ENCODE measurements at places on chromosomes 2 and 18. TPM values are rescaled to one million over a fixed set of nuclear protein-coding genes. Genes with fewer than 3 reads are reported as not detected.

Gene HOXD13
- total RNA-seq = not detected

Gene CGREF1
- total RNA-seq = 4.9 TPM

Gene MDH1B
- 0.55 TPM for total RNA-seq

Gene GALNT3
- total RNA-seq = 17.2 TPM

Gene NAT8
- not detected for total RNA-seq

GRCh38 chr2:146665800-146666199 is 1179.0 kb upstream of the ACVR2A start:
- no peak for DNase-seq

- peak; percentile 68 for DNase-seq
These were observed 43.2 kb upstream of the UBE2F start for GRCh38 chr2:237923481-237924163.

DNA sequence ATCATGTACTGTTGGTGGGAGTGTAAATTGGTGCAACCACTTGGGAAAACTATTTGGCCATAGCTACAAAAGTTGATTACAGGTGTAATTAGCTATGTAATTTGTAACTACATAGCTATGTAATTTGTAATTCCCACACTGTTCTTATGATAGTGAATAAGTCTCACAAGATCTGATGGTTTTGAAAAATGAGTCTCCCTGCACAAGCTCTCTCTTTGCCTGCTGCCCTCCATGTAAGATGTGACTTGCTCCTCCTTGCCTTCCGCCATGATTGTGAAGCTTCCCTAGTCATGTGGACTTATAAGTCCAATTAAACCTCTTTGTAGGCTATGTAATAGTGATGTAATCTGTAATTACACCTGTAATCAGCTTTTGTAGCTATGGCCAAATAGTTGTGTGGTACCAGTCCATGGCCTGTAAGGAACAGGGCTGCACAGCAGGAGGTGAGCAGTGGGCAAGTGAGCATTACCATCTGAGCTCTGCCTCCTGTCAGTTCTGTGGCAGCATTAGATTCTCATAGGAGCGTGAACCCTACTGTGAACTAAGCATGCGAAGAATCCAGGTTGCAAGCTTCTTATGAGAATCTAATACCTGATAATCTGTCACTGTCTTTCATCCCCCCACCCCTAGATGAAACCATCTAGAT is 133.7 kb upstream of the COPS8 start:
- DNase-seq = no peak

GRCh38 chr2:199716807-199717586 is 134.0 kb downstream of the FTCDNL1 start:
- no peak for DNase-seq

DNA sequence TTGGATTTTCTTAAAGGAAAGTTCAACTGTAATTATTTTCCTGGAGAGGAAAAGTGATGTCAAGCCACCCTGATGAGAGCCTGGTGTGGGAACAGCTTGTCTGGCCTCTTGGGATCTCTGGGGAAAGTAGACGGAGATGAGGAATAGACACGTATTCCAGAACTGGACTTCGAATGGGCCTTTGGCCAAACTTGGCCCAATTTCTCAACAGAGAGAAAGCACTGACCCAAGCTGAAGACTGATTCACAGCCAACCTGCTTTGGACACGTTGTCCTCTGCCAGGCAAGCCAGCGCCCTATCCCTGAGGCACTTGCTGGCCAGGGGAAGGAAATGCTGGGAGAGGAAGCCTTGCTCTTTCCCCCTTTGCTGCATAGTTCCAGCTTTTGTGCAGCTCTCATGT is 70.8 kb upstream of the CTAGE1 start:
- DNase-seq = no peak

DNA sequence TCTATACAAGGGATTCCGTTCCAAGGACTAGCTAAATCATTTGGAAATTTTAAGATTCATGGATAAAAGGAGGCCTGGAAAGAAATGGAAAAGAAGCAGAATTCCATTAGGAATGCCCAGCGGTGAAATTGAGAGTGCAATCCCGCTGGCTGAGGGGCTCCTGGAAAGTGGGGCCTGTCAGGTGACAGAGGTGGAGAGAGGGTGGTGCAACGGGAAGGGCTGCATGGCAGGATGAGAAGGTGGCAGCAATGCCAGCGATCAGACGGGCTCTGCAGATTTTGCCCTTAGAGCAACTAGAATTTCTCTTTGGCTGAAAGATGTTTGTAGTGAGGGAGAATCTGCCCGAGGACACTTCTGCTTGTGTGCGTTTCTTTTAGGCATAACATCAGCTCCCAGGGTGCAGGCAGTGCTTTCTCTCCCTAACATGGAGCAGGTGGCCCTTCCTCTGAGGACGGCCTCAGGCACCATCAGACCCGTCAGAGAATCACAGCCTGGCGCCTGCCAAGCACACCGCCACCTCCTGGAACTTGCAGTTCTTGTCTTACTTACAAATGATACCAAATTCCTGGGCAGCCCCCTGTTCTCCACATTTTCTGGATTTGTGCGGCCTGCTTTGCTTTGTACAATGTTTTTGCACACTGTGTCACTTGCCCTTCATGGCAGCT is 261.6 kb downstream of the NDUFA10 start:
- DNase-seq = no peak

All from transverse colon (tissue), 4 donors.